ENCODE measurements at places on chromosomes 2 and 18.

- DNase-seq: peak; percentile 54
Measured at GRCh38 chr2:8296306-8296705, 385.6 kb upstream of the ID2 start.

DNA sequence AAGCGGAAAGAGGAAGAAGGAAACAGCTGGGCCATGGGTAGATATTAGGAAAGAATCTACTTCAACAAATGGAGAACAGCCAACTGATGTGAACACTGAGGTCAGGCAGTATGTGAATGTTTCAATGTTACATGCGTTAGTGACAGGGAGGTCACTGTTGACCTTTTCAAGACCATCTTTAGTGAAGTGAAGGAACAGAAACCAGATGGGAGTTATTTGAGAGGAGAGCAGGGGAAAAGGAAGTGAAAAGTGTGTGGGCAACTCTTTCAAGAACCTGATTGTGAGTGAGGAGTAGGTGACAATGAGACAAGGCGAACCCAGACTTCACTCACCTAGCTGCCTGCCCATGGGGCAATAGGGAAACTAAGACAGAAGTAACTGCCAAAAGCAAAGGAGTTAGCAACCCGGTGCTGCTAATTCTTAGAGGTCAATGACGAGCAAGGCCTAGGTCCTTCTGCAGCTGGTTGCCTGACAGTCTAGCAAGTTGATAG, 67.0 kb downstream of the SP3 start:
- DNase-seq: no peak

DNA sequence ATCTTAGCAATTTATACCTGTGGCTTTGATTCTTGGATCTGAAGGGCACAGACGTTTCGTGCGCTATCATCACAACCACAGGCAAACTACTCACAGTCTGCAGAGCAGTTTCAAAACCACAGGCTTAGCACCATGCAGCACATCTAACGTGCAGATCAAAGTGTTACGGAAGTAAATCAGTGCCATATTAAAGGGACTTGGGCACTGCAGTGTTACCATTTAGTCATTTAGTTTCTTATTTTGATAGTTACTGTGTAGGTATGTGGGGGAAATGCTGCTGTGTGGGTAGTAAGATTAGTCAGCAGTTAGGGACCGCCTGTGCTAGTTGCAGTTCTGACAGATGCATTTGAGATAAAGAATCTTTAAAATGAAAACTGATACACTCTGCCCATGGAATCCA, 384.0 kb downstream of the NBAS start:
- DNase-seq: peak; percentile 82

GRCh38 chr2:17136877-17137276, 381.4 kb downstream of the RAD51AP2 start:
- no peak for DNase-seq

DNA sequence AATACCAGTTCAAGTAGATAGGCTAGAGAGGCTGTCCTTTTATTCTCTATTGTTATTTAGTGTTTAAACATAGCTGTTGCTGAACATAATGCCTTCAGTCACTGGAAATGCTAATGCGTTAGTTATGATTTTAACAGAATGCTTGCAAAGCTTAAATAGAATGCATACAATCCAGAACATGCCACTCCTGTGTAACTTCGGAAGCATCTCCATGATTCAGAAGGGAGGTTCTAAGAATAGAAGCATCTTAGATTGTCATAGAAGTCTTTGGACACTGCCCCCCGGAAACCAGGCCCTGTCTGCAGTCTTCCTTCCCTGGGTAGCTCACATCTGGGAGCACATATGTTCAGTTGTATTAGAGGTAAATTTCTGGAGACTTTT, 73.2 kb downstream of the ZNF532 start:
- no peak for DNase-seq

DNA sequence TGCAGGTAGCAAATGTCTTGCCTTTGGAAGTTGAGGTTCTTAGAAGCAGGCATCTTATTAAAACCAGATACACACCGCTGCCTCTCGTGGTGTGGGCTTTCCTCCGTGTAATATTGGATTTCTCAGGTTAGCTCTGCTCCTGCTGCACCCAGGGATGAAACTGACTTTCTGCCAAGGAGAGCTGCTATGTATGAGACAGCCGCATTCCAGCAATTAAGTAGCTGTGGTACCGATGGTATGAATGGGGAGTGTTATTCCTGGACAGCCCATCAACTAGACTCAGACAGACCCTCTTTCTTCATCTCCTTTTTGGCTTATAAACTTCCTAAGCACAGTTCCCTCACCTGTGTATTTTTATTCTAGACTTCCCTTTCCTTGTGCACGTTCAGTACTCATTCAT, 6.8 kb upstream of the EHD3 start:
- no peak for DNase-seq

GRCh38 chr2:65834062-65834461, 401.7 kb upstream of the SPRED2 start:
- DNase-seq: no peak

GRCh38 chr2:182072861-182073260, 87.2 kb downstream of the PPP1R1C start:
- DNase-seq: no peak

GRCh38 chr2:189819297-189819704, 35.1 kb downstream of the PMS1 start:
- no peak for DNase-seq

- DNase-seq: no peak
Measured at GRCh38 chr2:9714630-9715214, 83.9 kb upstream of the YWHAQ start.

DNA sequence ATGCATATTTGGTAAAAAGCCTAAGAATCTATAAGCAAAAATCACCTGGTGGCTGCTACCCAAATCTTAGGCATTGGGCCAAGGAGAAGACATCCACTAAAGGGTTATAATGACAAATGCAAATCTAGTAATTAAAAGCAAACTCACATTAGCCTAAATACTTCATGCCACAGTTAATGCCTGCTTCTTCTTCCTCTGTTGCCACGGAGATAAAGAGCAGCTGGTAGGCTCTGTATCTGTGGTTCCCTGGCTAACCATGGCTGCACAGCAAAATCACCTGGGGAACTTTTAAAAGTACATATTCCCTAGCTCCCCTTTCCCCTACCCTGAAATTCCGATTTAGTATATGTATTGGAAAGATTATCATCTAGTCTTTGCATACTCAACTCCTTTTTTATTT, 114.3 kb downstream of the LNPK start:
- DNase-seq: no peak

- DNase-seq: no peak
Measured at GRCh38 chr2:237878-238277, 26.0 kb downstream of the SH3YL1 start.

- no peak for DNase-seq
Measured at GRCh38 chr18:39274535-39274934, 1708.9 kb upstream of the CELF4 start.

- no peak for DNase-seq
Measured at GRCh38 chr2:46257476-46257875, 39.7 kb upstream of the EPAS1 start.

- DNase-seq: no peak
Measured at GRCh38 chr2:95356821-95357700, 45.4 kb upstream of the FAHD2A start.

- DNase-seq: no peak
Measured at GRCh38 chr2:148615381-148615841, 29.1 kb upstream of the EPC2 start.

DNA sequence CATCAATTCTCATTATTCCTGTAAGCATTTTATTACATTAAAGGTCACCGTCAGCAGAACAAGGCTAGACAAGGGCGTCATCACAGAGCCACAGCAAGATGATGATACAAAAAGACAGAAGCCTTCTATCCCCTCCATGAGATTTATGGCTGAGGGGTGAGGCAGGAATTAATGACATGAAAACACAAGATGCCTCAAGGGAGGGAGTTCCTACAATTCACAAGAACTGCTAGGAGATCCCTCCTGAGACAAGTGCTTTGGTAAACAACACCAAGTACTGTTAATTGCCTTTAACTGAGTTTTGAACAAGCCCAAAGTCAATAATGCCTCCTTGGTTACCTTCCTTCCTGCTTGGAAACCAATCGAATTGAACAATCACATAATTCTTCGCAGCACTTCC, 14.1 kb downstream of the ADD2 start:
- no peak for DNase-seq

- no peak for DNase-seq
Measured at GRCh38 chr18:26487437-26487836, 60.9 kb downstream of the KCTD1 start.

DNA sequence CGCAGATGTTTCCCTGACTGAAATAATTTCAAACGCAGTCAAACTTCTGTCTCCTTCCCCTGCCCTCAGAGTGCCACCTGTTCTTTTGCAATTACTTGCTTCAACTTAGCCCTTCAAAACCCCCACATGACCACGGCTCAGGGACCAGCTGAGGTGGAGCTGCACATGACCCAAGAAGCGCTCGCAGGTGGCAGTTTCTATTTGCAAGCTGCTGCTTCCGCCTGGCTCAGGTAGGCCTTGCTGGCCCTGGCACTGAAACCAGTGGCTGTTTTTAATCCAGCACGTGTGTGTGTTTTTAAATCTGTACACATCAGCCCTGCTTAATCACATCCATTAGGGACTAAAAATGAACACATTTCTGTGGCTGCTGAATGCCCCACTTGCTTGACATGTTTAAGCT, 95.3 kb downstream of the CCDC93 start:
- DNase-seq: no peak

DNA sequence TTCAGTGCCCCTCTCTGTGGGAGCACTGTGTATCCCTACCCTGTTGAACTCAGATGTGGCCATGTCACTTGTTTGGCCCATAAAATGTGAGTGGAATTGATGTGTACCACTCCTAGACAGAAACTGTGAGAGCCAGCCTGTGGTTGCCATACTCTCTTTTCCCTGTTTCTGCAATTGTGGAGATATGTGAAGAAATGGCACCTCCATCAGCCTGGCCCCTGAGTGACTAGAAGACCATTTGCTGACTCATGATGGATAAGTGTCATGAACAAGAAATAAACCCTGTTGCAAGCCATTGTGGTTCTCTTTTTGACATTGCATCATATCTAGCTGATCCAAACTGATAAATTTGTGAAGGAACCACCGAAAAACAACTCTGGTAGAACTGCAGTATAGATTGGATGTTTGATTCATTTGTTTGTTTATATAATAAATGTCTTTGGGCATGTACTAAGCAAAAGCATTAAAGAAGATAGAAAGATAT, 214.5 kb upstream of the FBXO11 start:
- DNase-seq: no peak

GRCh38 chr2:85393836-85394235, 16.3 kb downstream of the CAPG start:
- no peak for DNase-seq

DNA sequence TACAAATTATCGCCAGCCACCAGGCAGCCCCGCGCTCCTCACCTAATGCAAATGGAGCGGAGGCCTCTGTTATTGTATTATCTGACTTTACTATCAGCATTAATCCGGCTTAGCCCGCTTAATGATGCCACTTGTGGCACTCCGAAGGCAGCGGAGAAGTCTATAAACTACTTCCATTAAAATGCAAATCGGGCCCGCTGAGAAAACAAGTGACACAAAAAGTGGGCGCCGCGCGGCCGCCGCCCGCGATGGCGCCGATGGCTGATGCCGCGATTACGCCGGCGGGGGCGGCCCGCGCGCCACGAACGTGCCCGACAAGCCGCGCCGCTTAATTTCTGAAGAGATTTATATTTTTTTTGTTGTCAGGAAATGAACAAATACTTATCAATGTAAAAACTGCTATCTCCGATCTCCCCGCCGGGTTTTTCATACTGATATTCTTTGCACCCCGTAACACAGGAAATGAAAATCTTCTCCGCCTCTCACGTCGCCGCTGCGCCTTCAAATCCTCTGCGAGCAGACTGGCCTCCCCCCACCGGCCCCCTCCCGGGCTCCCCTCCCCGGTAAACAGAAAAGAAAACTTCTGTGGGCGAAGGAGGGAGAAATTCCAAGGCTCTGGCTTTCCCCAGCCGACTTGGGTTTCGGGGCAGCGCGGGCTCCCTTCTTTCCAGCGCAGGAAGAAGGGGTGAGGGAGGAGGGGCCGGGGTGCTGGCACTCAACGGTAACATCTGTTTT, 221.8 kb downstream of the INSIG2 start:
- DNase-seq: peak; percentile 64

- no peak for DNase-seq
Measured at GRCh38 chr2:224072541-224073188, 33.6 kb upstream of the SERPINE2 start.

DNA sequence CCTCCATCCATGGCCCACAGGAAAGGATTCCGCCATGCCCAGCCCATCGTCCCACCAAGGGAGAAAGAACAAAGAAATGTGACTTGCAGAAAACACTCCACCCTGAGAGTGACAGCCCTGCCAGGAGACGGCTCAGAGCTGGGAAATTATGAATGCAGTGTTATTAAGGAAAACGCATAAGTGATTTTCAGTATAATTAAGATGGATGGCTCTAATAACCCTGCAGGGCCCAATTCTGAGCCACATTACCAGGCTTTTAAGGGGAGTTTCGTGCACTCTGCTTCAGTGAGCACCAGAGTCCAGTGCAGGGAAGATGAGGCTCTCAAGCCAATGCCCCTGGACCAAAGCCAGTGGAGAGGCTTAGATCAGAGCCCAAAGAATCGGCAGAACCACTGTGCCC, 10.6 kb upstream of the TEX51 start:
- no peak for DNase-seq

DNA sequence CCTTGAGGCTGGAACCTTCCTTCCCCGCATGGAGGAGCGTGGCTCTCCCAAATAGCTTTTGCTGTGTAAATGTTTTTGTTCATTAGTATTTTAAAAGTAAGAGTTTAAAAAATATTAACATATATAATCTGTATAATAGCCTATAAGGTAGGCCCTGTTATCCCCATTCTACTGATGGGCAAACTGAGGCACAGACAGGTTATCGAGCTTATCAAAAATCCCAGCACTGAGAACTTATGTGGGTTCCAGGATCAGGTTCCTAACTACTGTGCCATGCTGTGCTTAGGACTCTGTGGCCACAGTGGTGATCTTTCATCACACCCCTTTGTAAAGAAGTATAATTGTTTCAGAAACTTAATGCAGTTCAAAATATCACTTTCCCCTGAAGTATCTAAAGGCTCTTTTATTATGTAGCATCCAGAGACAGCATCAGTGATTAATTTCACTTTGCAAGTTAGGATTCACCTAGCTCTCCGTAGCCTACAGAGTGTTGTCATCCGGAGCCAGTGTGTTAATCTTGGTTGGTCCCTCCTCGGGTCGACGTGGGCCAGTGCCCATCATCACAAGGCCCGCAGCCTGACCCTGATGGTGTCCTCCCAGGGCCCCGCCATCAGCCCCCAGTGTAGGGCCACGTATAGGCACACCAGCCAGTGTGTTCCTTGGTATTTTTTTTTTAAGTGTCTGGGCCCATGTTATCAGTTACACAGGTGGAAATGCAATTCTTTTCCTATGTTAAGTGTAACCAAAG, 28.7 kb downstream of the CABLES1 start:
- no peak for DNase-seq

- DNase-seq: no peak
Measured at GRCh38 chr18:49652881-49653724, 91.2 kb downstream of the LIPG start.

All from stimulated activated CD4-positive, alpha-beta T cell treated with anti-CD3 and anti-CD28 coated beads, Interleukin-4, amount 100 ng/mL, for 24 hours (primary cell).